ENCODE measurements at places on chromosomes 2 and 18. TPM values are rescaled to one million over a fixed set of nuclear protein-coding genes. Genes with fewer than 3 reads are reported as not detected.

DNA sequence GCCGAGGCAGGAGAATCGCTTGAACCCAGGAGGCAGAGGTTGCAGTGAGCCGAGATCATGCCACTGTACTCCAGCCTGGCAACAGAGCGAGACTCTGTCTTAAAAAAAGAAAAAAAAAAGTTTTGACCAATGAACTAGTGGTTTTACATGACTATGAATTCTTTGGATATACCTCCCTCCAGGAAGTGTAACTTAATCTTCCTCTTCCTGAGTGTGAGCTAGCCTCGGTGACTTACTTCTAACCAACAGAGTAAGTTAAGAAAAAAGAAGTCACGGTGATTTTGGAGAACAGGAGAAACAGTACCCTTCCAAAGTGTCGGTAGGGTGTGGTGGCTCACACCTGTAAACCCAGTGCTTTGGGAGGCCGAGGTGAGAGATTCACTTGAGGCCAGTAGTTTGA, 7.1 kb downstream of the TIA1 start:
- no peak for DNase-seq

DNA sequence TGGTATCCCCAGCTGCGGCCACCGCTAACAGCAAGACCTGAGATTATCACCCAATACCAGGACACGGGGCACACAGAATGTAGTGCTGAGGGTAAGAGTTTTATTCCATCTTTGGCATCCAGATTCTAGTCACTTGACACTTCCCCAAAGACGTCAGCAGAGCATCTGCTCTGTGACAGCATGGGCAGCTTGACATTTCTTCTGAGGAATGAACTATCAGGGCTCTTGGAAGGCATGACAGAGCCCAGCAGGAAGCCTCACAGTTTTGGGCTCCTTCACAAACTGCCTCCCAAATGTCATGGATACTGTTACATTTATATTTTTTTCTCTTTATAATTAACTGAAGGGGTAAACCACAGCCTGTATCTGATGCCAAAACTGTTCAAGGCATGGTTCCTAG, 1010.7 kb downstream of the TDRD15 start:
- no peak for DNase-seq

- no peak for DNase-seq
Observed at GRCh38 chr18:2425426-2426317, 145.6 kb downstream of the METTL4 start.

DNA sequence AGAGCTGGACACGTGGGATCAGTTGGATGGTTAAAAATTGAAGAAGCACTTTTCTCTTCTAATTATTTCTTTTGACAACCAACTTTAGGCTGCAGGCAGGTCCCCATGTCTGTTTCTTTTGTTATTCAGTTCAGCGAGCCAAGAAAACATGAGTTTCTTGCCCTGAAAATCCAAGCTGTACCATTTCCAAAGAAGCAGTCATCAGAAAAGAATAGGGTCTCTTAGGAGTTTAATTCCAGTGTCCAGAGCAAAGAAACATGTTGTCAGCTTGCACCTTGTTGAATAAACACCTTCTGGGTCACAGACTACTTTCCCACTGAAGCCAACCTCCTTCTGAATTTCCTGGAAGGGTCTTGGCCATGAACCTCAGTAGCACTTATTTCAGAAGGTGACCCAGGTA, 170.5 kb upstream of the COPS8 start:
- DNase-seq = no peak

DNA sequence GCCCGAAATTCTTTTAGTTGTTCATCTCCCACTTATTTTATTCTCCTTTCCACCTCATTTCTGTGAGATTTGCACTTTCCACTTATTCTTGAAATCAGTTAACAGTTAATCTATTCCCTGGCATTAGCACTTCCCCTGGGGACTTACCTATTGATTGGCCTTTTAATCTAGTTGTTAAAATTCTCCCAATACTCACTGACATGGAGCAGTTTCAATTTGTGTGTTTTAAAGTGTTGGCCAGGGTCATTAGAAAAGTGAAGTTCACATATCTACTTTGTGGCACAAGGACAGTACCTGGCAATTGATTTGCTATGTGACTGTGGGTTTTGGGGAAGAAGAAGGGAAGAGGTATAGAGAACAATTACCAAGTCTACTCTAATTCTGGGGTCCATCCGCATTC, 83.1 kb downstream of the LYPD6 start:
- DNase-seq = no peak

CD207 gene
- not detected for total RNA-seq

DNA sequence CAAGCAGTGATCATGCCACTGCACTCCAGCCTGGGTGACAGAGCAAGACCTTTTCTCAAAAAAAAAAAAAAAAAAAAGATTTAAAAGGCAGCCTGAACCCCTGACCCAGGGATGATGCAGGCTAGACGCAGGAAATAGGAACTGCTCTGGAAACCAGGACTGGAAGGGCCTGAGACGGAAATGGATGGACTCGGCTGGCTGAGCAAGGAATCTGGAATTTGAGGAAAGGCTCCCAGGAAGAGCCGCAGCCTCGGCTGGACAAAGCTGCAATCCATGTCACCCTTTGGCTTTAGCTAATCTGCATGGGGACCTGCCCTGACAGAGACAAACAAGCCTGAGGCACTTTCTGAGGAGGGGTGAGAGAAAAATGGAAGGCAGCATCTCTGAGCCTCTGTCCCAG, 55.0 kb upstream of the DAPL1 start:
- no peak for DNase-seq

DNA sequence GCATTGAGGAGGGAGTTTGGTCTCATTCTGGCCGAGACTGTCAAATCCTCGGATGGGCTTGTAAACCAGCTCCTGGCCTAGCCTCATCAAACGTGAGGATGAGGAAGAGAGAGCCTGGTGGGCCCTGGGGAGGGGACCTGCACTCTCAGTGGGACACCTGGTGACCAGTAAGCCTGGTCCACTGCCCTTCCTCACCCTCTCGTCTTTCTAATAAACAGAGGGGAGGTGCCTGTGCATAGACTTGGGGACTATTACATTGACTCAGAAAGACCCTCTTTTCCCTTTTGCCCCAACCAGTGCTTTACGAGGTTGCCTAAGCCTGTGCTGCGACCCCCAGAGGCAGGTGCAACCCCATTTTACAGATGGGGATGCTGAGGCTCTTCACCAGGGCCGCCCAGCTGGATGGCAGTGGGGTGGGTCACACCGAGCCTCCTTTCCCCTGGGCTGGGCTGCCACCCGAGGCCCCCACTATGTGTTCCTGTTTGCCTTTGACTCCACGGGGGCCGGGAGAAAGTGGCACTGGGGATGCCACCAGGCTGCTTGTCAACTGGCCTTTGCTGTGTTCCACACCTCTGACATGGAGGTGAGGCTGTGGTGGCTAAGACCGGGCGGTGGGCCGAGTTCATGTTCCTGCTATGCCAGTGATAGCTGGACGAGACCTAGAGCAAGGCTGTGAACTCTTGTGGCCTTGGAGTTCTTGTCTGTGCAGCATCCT, 85.9 kb downstream of the GLI2 start:
- DNase-seq = no peak

Measured in neural progenitor cell (in vitro differentiated cells).